ENCODE measurements at places on chromosomes 16 and 17.

DNA sequence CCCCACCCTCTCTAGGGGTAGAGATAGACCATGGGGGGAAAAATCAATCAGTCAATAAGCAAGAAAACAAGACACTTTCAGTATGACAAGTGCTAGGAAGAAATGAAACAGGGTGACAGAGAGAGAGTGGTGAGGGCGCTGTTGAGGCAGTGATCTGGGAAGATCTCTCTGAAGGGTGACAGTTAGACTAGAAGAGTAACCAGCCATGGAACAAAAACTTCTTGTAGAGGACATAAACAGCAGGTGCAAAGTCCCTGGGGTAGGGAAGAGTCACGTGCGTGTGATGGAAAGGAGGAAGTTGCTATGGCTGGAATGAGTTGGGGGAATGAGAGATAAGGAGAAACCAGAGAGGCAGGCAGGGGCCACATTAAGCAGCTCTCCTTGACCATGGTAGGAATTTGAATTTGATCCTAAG lies 16.8 kb upstream of the EMP2 start:
- DNase-seq, result no peak

DNA sequence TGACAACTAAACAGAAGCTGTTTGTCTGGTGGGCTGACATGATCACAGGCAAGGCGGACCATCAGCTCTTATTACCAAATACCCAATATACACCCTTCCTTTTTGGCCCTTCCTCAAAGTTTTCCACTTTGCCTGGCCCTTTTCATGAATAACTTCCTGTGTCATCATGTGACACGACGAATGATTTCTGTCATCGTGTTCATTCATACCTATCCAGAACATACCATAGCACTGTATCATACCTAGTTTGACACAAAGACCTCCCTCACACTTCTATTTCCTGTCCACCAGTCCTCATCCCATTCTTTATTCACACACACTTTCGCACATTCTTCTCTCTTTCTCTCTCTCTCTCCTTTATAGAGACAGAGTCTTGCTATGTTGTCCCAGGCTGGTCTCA lies 131.8 kb downstream of the STX8 start:
- DNase-seq, result no peak

DNA sequence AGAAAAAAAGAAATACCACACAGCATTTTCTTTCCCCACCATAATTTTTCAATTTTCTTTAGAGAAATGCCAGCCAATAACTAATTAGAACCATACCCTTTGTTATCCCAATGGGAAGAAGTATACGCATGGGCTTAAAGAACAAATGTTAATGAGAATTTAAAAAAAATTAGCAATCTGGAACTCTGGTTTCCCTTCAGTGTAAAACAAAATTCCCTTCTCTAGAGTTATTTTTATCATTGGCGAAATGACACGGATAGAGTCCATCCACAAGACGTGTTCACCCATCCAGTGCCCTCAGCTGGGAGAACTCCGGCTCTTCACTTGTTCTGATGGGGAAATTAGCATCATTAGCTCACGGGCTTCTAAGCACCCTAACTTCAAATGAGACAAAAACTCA lies 3.3 kb downstream of the NXN start:
- no peak for DNase-seq

GRCh38 chr17:8948462-8948861 lies 17.0 kb downstream of the PIK3R5 start:
- DNase-seq, result no peak

GRCh38 chr17:17852930-17853329 lies 16.1 kb upstream of the SREBF1 start:
- DNase-seq, result no peak

DNA sequence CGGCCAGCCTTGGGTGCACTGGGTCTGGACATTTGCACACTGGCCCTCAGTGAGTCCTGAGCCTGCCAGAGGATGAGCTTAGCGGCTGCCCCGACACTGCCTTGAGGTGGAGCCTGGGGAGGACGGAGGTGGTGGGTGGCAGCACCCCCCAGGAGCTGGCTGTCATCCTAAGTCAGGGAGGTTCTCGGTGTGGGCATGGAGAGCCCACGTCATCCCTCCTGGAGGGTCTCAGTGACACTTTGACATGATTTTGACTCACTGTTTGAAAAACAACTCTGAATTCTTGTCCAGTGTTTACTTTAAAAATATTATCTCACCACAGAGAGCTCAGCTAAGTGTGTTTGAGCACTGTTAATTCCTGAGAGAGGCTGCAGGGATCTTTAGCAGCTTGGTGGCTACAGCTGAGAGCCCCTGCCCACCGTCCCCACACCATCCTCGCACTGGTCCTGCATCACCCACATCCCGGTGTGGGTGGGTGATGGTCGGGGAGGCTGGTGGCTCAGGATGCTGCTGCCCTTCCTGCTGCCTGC lies 63.1 kb downstream of the BANP start:
- DNase-seq, result no peak

DNA sequence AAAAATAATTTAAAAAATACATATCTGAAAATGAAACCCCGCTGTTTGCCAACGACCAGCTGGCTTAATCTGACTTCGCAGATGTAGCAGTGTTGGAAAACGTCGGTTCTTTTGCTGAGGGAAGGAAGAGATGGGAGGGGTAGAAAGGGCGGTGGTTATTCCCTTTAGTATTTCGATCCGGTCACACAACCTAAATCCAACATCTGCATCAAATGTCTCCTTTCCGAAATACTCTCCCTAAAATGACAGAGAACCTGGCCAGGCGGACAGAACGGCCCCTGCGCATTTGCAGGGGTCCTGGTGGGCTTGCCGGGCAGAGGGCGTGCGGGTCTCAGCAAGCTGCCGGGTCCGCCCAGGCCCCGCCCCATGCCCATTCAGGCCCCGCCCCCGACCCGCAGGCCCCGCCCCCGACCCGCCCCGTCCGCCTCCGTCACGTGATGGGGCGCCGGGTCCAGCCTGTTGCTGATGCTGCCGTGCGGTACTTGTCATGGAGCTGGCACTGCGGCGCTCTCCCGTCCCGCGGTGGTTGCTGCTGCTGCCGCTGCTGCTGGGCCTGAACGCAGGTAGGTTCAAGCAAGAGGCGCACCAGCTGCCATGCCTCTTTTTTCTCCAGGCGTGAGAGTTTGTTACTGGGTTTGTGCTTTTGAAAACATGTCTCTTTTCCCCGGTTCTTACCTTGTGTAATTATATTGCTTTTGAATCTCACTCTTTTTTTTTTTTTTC lies at the start of gene SCPEP1:
SCPEP1 (plus strand) TSS at position 459 of the 723 bp plus-strand sequence; CDS start at position 488, 29 bp downstream.
- DNase-seq, result peak; percentile 73

GRCh38 chr17:81394377-81394920 lies 808 bp upstream of the BAHCC1 start:
- no peak for DNase-seq

DNA sequence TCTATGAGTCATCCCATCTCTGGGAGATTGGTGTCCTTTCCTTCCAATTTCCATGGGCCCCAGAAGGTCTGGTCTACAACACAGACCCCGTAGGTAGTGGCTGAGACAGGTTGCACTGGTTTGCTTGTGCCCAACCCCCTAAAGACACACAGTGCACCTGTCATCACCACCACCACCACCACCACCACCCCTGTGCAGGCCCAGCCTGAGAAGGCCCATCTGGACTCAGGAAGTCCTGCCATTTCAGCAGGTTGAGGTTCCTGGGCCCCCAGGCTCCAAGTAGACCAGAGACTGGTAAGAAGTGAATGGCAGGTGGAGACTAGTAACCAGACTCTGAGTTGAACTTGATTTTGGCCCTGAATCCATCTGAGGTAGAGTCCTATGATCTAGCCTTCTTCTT lies 25.9 kb upstream of the PHB1 start:
- no peak for DNase-seq

- DNase-seq, result peak; percentile 51
Measured at GRCh38 chr16:86519649-86520316, 9.5 kb downstream of the FOXF1 start.

DNA sequence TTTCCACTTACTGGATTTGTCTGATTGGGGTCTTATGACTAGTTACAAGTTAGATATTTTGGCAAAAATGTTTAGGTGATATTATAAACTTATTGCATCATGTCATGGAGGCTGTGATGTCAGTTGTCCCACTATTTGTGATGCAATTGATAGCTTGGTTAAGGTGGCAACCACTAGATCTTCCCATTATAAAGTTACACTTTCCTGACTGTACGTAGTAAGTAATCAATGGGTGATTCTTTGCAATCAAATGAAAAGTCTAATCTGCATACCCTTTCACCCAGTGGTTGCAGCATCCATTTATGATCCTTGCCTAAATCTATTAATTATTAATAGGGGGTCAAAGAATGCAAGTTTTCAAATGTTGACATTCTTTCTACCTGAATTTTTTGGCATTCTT lies 4.4 kb upstream of the PCTP start:
- DNase-seq, result no peak

GRCh38 chr17:58276423-58276822 lies 4.3 kb downstream of the MPO start:
- DNase-seq, result no peak

- DNase-seq, result no peak
Measured at GRCh38 chr16:87389245-87389644, 2.9 kb upstream of the MAP1LC3B start.

- DNase-seq, result no peak
Measured at GRCh38 chr16:31038993-31039392, 5.6 kb downstream of the STX4 start.

GRCh38 chr16:72308396-72308795 lies 136.4 kb upstream of the PMFBP1 start:
- no peak for DNase-seq

DNA sequence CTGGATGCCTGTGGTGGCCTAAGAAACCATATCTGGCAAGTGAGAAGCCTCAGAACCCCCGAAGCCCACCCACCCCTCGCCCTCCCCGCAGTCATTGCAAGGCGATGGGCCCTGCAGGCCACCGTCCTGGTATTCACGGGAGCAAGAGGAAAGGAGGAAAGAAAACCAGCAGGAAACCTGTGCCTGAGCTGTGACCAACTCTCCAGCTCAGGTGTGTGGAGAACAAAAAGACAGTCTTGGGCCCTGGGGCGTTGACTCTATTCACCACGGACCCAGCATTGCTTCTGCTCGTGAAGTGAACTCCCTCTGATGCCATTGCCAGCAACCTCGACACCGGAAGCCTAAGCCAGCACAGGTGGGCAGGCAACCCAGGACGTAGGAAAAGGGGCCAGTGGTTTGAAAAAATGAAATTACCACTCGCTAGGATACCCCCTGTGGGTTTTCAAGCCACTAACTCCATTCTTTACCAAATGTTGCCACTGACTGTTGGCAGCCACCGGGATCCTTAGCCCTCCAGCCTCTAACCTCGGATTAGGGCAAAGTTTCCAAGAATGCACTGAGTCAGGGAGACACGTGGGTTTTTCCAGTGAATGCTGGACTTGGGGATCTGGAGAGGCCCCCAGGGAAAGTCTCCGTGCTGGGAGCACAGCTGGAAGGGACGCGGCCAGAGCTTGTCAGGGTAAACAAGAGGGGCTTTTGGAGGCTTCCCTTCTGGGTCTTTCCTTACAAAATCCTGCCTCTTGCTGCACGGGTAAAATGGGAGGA lies 25.1 kb downstream of the FA2H start:
- no peak for DNase-seq

- DNase-seq, result no peak
Measured at GRCh38 chr17:9367156-9367555, 208.5 kb downstream of the STX8 start.

DNA sequence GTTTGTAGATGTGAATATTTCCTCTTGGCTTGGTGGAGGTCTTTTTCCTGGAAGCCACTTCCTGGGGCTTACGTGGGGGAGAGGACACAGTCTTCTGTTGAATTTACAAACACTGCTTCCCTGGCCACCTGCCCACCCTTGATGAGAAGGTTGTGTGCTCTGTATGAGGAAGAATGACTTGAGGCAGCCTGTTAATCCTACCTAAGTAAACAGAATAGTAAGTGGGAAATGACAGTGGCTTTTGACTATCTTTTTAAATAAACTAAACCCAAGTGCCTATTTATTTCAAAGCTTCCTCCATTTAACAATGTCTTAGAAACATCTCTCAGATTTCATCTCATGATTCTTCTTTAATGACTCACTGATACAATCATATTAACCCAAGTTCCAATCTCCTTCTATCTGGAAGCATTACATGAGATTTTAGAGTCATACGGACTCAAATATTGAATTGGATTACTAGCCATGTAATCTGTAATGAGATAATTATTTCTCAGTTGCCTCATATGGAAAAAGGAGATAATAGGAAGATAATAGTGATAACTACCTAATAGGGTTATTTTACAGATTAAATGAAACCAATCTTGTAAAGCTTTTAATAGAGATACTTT lies 96.6 kb upstream of the SMIM36 start:
- no peak for DNase-seq

- no peak for DNase-seq
Measured at GRCh38 chr17:38533241-38533640, 72.5 kb downstream of the SRCIN1 start.

DNA sequence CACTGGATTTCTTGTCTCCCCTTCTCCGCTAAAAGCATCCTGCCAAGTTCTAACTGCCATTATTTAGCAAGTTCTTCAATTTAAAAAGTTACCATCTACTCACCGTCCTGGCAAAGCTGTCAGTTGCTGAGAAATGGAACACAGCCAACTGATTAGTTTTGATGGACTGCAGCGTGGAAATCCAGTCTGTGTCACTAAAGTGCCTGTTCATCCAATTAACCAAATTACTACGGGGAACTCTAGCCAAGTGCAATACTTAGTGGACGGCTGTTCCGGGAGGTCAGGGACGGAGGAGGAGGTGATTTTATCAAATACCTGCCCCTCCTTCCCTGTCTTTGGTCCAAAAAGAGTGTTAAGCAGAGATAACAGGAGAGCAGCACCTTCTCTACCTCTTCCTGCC lies 260.7 kb downstream of the MAF start:
- DNase-seq, result no peak

GRCh38 chr16:83550183-83550569 lies 257.6 kb upstream of the HSBP1 start:
- DNase-seq, result no peak

- DNase-seq, result peak; percentile 37
Measured at GRCh38 chr17:45098869-45099616, 33.3 kb downstream of the PLCD3 start.

GRCh38 chr17:8121681-8122421 lies 2.1 kb downstream of the HES7 start:
- DNase-seq, result no peak

GRCh38 chr16:29687755-29688154 lies 8.8 kb downstream of the QPRT start:
- DNase-seq, result no peak

GRCh38 chr16:29899516-29900101 lies at the start of gene SEZ6L2:
SEZ6L2 (minus strand) TSS chr16:29899550; CDS start chr16:29899019, 531 bp downstream.
- peak; percentile 39 for DNase-seq

- DNase-seq, result no peak
Measured at GRCh38 chr16:57607676-57608461, 20.6 kb upstream of the ADGRG1 start.
